Stimulated activated CD4-positive, alpha-beta T cell treated with anti-CD3 and anti-CD28 coated beads, Interleukin-15, amount 100 ng/mL, for 24 hours (primary cell): ENCODE measurements at places on chromosomes 13 and 19.

DNA sequence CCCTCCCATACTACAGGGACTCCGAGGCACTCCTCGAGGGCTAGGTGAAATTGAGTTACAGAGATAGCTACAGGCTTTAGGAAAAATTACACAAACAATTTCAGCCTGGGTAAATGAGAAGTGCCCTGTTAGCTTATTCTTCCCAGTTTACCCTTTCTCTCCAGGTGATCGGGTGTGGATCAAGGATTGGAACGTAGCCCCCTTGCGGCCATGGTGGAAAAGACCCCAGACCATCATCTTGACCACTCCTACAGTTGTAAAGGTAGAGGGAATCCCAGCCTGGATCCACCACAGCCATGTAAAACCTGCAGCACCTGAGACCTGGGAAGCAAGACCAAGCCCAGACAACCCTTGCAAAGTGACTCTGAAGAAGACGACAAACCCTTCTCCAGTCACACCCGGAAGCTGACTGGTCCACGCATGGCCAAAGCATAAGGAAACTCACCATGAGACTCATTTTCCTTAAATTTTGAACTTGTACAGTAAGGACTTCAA, 600.6 kb downstream of the UQCRFS1 start:
- no peak for DNase-seq

GRCh38 chr13:36261011-36261410, 36.6 kb downstream of the CCDC169 start:
- no peak for DNase-seq

DNA sequence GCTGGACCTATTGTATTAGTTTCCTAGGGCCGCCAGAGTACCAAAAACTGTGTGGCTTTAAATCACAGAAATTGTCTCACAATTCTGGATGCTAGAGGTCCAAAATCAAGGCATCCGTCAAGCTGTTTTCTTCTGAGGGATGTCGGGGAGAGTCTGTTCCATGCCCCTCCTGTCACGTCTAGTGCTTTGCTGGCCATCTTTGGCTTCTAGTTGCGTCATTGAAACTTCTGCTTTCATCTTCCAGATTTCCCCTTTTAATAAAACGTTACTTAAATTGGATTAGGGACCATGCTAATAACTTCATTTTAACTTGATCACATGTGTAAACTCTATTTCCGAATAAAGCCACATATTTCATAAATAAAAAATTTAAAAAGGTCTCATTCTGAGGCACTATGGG, 47.5 kb downstream of the TRPM4 start:
- no peak for DNase-seq

- DNase-seq = peak; percentile 83
These were observed 32.2 kb downstream of the ZNF136 start for GRCh38 chr19:12194827-12195731.

DNA sequence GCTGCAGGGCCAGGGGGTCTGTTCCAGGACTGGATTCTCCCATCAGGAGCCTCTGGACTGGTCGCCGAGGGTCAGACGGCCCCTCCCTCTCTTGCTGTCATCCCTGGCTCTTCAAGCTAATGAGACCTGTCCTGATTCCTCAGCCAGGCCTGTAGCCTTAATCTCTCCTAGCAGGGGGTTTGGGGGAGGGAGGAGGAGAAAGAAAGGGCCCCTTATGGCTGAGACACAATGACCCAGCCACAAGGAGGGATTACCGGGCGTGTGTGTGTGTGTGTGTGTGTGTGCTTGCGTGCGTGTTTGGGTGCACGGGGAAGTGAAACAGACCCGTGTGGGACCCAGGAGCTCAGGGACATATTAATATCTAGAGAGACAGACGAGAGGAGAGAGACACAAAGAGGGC, 1.9 kb upstream of the CRX start:
- no peak for DNase-seq

- peak; percentile 62 for DNase-seq
These were observed 14.0 kb downstream of the MOB3A start for GRCh38 chr19:2081873-2082810.

DNA sequence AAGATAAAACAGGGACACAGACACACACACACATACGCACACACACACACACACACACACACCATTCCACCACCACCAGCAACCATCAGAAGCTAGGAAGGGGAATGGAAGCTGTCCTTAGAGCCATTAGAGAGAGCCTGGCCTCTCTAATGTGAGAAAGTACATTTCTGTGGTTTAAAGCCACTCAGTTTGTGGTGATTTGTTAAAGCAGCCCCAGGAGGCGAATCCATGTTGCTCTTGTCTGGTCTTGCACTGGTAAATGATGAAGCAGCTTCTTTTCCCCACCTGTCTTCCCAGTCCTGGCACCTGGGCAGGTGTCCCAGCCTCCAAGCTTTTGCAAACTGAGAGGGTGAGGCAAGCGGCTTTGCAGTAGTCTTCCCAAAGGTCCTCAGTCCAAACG, 118.9 kb upstream of the KL start:
- DNase-seq = no peak

GRCh38 chr13:112079696-112080095, 12.7 kb downstream of the SOX1 start:
- no peak for DNase-seq

DNA sequence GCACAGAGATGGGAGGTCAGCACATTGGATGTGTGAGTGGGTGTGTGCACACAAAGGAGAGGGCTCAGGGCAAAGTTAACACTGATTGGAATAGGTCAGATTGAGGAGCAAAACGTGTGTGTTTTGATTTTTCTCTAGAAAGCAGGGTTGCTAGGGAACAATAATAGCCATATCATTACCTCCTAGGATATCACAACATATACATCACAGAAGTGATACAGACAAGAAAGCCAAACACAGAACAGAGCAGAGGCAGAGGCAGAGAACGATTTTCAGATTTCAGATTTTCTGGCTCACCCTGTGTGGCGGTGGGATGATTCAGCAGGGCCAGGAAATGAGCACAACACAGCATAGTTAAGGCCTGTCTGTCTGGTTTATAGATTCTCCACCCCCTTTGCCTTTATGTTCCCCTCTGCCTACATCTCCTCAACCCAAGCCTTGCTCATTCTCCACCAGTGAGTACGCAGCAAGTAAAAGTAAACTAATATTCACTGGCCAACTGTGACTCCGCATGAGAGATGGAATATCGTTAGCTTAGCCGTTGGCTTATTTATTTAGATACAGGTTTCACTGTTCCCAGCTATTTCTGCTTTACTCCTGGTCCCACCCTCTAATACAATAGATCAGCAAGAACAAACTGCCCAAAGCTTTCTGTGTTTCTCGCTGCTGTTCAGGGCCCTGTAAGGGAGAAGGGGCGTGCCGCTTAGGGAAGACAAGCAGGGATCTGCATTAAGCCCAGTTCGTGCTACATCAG, 182.7 kb upstream of the TSC22D1 start:
- peak; percentile 41 for DNase-seq

- DNase-seq = no peak
These were observed 12.0 kb downstream of the BCAM start for GRCh38 chr19:44820648-44821609.

DNA sequence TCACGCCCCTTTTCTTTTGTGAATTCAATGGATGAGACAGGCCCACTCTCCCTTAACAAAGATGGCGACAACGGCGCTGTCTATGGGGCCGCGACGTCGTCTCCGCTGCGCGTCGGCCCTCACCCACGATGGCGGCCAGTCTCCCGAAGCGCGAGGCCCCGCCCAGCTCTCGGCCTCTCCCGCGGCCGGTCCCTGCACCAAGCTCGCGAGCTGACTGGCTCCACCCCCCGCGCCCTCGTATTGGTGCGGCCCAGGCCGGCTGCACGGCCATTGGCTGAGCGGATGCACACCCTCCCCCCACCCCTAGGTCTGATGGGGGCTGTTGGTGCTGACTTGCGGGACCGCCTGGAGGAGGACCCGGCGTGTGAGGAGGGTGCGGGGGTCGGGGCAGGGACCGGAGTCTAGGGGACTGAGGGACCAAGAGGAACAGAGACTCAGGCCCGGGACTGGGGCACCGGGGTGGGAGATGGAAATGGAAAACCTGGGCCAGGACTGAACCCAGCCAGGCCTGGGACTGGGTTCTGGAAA, 4.8 kb downstream of the SPHK2 start:
- DNase-seq = peak; percentile 99

GRCh38 chr13:50208826-50209335, 193.6 kb downstream of the KCNRG start:
- no peak for DNase-seq

DNA sequence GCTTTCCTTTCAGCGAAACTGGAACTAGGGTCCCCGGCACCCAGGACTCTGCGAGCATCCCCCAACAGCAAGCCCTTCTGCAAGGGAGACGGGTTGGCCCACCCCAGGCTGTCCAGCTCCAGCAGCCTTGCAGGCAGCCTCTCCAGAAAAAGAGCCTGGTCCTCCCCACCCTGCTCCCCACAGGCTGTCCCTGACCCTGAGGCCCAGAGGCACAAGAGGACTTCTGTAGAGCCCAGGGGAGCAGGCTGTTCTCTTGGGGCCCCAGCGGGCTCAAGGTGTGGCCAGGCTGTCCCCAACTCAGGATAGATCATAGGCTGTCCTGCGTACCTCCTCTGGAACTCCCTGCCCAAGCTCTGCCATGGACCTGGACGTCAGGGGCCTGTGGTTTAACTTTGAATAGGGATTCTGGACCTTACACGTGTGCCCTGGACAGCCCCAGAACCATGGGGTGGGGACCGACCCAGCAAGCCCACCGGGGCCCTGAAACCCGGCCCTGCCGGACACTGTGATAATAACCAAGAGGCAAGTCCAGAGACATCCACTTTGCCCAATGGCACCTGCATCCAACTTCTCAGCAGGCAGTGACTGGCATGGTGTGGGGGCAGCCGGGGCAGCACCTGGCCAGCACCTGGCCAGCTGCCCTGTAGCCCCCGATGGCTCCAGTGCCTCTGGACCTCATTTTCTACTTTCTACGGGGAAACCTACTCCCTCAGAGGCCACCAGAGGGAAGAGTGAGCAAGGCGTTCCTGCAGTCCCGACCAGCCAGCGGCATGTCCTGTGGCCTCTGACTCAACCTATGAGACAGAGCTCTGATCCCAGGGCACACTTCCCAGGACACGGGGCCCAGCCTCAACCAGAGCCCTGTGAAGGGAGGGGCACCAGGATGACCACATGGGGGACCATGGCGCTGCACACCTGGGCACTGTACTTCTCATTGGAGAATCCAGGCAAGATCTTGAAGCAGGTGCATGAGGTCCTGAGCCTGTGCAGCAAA, 50.9 kb upstream of the TPM4 start:
- peak; percentile 24 for DNase-seq

DNA sequence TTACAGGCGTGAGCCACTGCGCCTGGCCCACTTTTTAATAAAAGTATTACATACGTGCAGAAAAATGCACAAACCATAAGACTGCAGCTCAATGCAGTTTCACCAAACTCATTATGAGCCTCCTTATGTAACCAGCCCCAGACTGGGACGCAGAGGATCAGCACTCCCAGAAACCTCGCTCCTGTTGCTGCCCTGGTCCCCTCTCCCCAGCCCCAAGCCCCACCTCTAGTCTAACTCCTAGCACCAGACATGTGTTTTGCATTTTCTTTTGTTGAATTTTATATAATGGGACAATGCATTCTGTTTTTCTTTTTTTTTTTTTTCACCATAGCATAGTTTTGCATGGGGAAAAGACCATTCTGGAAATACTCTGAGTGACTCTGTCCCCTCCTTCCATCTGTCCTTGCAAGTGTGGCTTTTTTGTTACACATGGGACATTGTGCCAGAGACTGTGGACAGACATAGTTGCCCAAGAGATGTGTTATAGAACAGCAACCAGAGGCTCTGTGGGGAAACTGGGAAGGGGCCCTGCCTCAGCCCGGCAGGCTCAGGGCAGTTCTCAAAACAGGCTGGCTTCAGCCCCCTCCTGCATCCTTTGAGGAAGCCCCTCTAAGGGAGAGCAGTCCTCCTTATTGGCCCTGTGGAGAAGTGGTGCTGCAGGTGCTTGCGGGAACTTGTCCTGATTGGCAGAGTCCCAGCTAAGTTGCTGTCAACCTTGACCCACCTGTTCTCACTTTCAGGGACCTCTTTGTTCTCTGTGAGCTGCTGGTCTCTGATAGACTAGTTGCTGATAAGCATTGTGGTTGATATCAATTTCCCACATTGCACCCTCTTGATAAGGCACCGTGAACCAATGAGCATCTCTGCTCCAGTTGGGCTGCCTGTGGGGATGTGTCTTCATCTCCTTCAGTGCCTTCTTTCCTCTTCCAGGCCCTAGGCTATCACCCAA, 13.8 kb upstream of the OLFM4 start:
- DNase-seq = no peak

GRCh38 chr19:29260477-29261317, 47.7 kb upstream of the UQCRFS1 start:
- peak; percentile 52 for DNase-seq

DNA sequence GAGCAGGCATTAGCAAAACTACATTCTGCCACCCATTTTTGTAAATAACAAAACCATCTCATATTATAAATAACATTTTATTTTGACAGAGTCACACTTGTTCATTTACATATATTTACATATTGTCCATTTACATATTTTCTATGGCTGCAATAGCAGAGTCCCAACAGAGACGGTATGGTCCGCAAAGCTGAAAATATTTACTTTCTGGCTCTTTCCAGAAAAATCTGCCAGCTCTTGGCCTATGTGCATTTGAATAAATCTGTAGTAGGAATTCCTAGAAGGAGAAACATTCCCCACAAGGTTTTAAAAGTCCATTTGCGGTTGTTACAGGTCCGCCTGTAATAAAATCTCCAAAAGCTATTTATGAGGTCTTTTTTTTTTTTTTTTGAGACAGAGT, 5.7 kb upstream of the TSPAN16 start:
- DNase-seq = no peak

DNA sequence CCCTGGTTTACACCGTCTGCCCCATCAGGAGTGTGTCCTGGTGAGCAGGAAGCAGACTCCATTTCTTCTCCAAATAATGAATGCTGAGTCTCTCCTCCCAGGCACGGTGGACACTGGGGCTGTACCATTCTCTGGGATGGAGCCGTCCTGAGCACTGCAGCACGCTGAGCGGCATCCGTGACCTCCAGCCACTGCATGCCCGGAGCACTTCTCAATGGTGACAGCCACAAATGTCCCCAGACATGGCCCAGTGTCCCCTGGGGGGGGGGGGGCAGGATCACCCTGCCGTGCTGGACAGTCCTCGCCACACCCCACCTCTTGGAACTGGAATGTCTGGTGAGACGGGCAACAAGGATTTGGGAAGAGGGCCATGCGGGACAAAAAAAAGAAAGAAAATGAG, 37.4 kb downstream of the GNG7 start:
- DNase-seq = no peak

DNA sequence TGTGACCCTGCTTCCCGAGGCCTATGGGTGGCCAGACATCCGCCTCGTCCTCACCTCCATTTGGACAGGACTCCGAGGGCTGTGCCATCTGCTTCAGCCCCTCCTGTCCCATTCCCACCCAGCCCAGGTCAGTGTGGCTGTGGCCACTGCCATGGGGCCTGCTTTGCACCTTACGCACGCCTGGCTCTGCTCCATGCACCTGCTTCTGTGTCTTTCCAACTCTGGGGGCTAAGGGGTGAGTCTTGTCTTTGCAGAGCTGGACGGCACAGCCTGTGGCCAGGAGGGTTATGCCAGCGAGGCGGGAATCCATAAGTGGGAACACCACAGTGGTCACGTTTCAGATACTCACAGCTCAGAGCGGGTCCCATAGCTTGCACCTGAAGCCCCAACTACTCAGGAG, 5.2 kb upstream of the ZNF554 start:
- no peak for DNase-seq

GRCh38 chr19:48750771-48751504, 1.5 kb downstream of the FUT1 start:
- no peak for DNase-seq

GRCh38 chr13:78632996-78633395, 26.0 kb downstream of the OBI1 start:
- DNase-seq = no peak

GRCh38 chr13:71338070-71338469, 528.9 kb downstream of the DACH1 start:
- DNase-seq = no peak
